ENCODE measurements at places on chromosomes 11 and 22.

DNA sequence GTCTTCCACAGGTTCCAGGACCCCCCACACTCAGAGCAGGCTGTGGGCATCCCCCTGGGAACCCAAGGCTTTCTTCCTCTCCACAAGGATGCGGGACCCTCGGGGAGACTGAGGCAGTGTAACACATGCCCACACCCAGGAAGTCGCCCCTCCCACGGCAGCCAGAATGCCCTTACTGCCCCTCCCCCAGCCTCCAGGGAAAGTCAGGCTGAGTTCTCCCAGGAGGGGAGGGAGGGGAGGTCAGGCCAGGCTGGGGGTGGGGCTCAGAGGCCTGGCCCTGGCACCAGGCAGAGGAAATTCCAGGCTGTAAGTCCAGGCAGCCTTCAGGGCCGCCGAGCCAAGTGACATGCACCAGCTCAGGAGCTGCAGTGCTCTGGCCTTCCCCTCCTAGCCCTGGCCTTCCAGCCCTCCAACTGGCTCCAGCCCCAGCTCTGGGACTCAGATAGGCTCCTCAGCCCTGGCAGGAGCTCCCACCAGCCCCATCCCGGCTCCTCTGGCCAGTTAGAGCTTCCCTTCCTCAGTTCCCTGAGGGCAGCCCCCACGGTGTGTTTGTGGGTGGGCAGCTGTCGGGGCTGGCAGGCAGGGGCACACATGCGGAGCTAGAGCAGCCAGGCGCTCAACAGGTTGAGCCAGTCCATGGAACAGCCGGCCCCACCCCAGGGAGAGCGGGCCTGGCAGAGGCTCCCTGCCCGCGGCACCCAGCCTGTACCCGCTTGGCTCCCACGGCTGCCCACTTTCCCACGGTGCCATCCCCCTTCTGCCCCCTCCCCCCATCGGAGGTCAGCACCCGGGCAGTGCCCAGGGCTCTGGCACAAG, 3.6 kb downstream of the BCL9L start:
- no peak for DNase-seq

DNA sequence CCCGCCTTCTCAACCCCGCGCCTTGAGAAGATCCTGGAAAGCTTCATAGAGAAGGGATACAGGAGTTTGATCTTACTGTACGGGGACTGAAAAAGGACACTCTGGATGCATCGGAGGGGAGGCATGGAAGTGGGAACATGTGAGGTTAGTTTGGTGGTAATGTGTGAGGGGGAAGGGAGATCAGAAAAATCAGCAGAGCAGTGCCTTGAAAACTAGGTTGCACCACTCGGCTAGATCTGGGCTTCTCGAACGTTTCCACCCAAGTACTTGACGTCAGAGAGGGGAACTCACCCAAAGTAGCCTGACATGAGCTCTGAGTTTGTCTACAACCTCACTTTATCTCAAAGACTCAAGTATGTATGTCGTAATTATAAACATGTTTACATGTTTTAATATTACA, 14.5 kb downstream of the USP35 start:
- no peak for DNase-seq

DNA sequence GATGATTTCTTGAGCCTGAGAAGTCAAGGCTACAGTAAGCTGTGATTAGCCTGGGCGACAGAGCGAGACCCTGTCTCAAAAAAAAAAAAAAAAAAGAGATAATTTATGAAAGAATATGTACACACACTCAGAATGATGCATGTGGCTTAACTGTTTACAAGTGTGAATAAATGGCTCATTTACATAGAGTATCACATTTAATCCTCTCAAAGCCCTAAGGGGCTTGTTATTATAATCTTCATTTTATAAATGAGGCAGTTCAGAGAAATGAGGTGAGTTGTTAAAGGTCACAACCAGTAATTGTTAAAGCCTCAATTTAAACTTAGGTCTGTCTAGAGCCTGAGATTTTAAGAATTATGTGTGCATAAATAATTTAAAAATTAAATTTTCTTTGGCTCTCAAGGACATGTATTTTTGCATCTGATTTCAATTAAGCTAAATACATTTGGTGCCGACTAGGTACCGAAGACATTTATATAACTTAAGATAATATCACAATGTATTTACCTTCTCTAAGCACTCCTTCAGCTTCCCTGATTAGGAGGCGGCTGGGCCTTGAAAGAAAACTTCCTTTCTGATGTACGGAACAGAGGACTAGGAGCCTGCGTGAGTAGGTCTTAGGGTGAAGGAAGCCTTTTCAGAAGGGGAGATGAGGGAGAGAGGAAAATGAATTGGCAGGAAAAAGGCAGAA, 28.5 kb upstream of the DDX6 start:
- no peak for DNase-seq

- DNase-seq: no peak
Measured at GRCh38 chr11:67617243-67617953, 10.7 kb downstream of the NDUFV1 start.

GRCh38 chr11:44824300-44824704, 97.5 kb downstream of the TSPAN18 start:
- DNase-seq: peak; percentile 41

- DNase-seq: no peak
Measured at GRCh38 chr22:42648368-42649245, 585 bp downstream of the CYB5R3 start.

DNA sequence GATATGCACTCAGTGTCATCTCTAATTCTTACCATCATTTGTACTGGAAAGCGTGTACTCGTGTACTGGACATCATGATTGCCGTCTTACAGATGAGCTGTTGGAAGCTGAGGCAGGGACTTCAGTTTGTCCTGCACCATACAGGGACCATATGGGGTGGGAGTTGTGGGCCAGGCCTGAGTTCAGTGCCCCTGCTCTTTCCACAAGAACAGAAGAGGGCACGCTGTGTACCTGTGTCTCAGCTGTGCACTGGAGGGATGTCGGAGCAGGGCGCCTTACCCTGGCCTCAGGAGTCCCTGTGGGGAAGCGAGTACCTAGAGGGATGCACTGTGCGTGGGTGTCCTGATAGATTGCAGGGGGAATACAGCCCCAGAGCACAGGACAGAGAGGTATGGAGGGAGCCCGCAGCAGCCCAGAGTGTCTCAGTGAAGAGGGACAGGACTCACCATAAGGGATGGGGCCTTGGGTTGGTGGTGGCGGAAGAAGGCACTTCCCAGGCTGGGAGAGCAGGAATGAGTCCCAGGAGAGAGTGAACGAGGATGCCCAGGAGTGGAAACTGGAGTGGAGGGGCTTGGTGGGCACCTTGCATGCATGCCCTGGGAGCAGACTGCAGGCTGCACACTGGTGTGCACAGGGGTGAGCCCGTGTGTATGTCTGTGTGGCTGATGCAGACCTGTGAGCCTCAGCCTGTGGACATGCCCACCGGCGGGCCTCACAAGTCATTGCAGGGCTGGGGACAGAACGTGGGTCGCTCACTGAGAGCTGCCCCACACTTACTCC, 329.7 kb downstream of the TBC1D22A start:
- DNase-seq: no peak

GRCh38 chr11:72824811-72825505, 10.7 kb downstream of the ATG16L2 start:
- DNase-seq: no peak

DNA sequence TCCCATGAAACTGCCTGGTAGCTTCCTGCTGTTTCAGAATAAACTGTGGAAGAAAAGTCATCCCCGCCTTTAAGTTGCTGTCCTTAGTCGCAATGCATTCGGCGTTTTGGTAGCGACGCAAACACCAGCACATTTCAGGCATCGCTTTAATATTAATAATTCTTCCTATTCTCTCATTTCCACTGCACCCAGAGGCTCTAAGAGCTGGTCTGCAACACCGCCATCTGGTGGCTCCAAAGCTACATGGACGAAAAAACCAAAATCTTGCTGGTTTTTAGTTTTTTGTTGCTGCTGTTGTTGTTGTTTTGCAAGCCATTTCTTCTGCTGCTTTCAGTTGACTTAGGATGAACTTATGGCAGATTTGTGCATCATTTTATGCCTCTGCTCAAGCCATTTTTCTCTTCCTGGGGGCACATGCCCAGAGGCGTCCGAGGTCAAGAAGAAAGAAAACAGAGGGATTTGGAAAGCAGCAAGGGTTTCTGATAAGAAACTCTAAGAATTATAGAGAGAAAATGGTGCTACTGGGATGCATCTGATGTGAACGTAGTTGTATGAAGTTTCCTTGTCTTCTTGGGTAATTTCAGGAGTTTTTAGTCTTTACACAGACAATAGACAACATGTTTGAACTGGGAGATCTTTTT, 345.4 kb upstream of the KIRREL3 start:
- DNase-seq: no peak

DNA sequence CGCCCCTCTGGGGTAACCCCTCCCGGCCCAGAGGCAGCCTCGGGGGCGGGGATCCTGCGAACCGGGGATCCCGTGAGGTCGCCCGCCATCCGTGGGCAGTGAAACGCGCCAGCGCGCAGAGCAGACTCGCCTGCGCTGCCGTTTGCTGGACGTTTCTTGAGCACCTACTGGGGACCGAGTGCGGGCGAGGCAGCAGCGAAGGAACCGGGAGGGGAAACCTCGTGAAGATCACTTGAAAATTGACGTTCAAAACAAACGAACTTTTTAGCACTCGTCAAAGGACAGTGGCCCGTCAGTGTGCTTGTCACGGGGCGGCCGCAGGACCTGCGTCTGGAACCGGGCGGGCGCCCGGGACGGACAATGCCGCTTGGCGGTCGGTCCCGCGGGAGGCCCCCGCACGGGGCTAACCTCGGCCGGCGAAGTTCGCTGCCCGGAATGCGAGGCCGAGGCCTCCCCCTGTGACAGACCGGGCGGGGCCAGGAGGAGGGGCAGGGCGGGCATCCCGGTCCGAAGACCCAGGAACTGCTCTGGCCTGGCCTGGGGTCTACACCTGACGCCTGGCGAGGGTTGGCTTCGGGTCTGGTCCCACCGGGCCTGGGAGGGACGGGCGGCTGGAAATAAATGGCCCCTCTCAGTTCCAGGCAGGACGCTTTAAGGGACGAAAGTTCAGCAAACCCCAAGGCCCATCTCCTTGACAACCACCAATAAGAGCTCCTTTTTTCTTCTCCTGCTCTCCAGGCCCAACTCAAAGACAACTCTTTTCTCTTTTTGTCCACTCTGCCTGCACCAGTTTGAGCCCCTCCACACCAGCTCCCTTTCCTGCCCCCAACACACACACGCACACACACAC, 723 bp upstream of the SCUBE1 start:
- DNase-seq: no peak

- no peak for DNase-seq
Measured at GRCh38 chr22:40058265-40058664, 63.5 kb downstream of the FAM83F start.

- no peak for DNase-seq
Measured at GRCh38 chr11:12998336-12998735, 10.8 kb upstream of the RASSF10 start.

DNA sequence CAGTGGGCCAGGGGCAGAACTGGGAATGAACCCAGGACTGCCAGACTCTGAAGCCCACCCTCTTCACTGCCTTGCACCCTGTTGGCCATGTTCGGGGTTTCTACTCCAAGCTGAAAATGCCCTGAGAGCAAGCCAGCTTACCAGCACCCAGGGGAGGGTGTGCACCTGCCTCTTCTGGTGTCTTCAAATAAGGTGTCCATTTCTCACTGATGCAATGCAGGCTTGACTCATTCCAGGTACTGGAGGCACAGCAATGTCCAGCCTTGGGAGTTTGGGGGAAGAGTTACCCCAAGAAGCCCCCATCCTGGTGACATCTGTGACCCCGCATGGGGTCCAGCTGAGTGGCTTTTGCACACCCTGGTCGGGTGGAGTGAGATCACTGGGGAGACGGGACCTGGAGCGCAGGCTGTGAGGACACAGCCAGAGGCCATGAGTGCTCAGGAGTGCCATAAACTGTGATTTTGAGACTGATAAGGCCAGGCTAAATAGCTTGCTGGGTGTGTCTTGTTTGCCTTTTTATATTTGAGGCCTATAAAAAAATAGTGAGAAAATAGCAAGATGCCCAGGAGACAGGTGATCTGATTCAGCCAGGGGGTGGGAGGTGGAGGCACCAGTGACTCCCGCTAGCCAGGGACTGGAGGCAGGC, 4.6 kb upstream of the CERK start:
- no peak for DNase-seq

GRCh38 chr11:44139565-44140330, 44.3 kb downstream of the EXT2 start:
- no peak for DNase-seq

DNA sequence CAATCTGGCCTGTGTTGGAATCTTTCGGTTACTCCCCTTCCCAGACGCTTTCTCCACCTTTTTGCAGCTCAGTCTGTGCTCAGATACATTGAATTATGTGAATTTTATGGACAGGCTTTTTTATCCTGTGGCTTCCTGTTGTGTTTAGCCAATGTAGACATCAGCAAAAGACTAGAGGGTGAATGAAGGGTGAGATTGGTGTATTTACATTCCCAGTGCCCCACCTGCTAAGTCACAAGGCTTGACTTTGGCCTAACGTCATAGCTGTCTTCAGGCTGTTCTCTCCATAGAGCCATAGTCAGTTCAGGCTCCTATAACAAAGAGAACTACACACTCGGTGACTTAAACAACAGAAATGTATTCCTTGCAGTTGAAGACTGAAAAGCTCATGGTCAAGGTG, 97.5 kb upstream of the FSHB start:
- no peak for DNase-seq

GRCh38 chr11:133818302-133818701, 27.0 kb downstream of the SPATA19 start:
- DNase-seq: no peak

GRCh38 chr11:14458377-14458776, 41.2 kb downstream of the COPB1 start:
- no peak for DNase-seq

DNA sequence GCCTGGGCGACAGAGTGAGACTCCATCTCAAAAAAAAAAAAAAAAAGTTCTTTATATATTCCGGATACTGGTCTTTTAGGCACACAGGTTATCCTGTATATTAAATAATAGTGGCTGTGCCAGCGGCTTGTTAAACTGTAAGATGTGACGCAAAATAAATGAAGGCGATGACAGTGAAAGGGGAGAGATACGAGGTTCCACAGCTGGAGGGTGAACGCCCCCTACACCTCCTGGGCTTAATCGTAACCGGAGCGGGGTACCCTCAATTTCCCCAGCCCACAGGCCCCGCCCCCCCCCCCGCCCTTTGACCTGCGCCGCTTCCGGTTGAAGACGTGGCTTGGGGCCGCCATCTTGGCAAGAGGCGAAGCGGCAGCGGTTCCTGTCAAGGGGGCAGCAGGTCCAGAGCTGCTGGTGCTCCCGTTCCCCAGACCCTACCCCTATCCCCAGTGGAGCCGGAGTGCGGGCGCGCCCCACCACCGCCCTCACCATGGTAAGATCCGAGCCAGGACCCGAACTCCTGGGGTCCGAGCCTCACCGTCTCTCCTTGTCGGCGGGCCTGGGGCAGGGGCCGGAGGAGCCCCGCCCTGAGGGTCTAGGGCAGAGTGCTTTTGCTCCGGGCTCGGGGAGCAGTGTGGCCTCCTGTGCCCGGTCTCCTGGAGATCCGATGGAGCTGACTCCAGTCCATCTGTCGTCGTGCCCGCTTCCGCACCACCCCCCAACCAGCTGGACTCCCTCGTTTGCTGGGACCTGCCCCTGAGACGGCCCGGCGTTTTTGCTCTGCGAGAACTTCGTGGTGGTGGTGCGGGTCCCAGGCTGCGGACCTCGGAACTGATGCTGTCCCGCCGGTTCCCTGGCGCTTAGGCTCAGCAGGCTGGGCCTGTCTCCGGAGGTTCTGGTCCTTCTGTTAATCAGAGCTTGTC, at the start of gene ARCN1:
Gene ARCN1 (plus strand): TSS at position 349 of the 920 bp plus-strand sequence. CDS start 139 bp downstream, at position 488.
- peak; percentile 54 for DNase-seq

GRCh38 chr11:131223198-131223991, 147.0 kb upstream of the NTM start:
- no peak for DNase-seq

GRCh38 chr22:21823740-21824444, 43.6 kb downstream of the MAPK1 start:
- DNase-seq: no peak

Measured in iPS DF 6.9 (cell line).